Heart right ventricle (tissue), 16 donors: ENCODE measurements at places on chromosomes 2 and 18. TPM values are rescaled to one million over a fixed set of nuclear protein-coding genes. Genes with fewer than 3 reads are reported as not detected.

GBX2 gene
- polyA plus RNA-seq = 0.16 TPM

FER1L5 gene
- polyA plus RNA-seq = 0.07 TPM

QPCT gene
- 0.95 TPM for polyA plus RNA-seq

PTPN4 gene
- 2.5 TPM for polyA plus RNA-seq

ZNF385B gene
- polyA plus RNA-seq = 0.26 TPM

RGPD4 gene
- polyA plus RNA-seq = not detected

KCNE4 gene
- 2.4 TPM for polyA plus RNA-seq

TLX2 gene
- not detected for polyA plus RNA-seq

ABCG8 gene
- polyA plus RNA-seq = not detected

PROM2 gene
- 0.72 TPM for polyA plus RNA-seq

CSRNP3 gene
- polyA plus RNA-seq = 0.88 TPM

VIT gene
- 9.6 TPM for polyA plus RNA-seq

DPY30 gene
- polyA plus RNA-seq = 53.5 TPM

DSG4 gene
- not detected for polyA plus RNA-seq
